ENCODE measurements at places on chromosomes 16 and 17.
A peak's percentile ranks its signal among the peaks of the same experiment; 100 is the strongest.

- DNase-seq: no peak
Observed at GRCh38 chr17:41678907-41679739, 9.6 kb upstream of the EIF1 start.

DNA sequence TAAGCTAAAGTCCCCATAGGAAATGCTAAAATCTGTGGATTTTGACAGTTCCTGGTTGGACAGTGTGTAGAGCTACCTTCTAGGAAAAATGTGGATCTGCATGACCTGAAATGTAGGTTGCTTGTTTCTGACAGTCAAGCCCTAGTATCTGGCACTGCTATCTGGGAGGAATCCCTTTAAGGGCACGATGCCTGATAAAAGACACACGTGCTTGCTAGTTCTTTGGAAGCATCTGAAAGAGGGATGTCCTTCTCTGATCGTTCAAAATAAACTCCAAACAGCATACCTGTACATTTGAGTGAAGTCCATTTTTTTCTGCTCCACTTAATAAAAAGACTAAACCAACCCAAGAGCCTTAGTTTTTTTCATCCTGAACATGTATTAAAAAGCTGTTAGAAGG, 101.3 kb downstream of the CDK5R1 start:
- no peak for DNase-seq

DNA sequence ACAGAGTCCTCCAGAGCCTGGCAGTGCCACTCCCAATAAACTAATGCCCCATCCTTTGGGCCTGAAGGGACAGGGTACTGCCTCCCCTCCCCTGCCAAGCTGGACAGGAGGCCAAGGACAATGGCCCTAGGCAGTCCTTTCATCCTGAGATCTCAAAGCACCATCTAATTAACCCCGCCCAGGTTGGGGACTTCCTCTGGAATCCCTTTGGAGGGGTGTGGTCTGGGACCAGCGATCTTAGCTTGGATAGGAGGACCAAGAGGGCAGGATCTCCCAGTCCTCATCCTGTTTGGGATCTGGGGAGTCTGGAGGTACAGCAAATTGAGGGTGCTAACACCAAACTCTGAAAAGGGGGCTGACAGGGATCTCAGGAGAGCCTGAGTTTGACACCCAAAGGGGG, 18.2 kb upstream of the SP6 start:
- DNase-seq: no peak

DNA sequence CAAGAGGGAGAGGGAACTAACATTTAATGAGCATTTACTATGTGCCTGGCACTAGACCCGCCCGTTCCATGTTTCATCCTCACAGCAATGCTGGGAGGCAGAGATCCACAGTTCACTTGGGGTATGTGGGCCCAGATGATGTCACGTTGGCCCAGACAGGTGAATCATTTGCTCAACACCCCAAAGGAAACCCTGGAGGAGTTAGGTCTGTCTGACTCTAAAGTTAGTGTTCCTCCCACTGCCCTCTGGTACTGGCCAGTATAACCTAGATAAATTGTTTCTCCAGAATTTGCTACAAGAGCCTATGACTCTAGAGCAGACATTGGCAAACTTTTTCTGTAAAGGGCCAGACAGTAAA, 164.6 kb downstream of the VPS53 start:
- DNase-seq: no peak

- DNase-seq: no peak
Observed at GRCh38 chr16:77974883-77975282, 47.5 kb upstream of the CLEC3A start.

DNA sequence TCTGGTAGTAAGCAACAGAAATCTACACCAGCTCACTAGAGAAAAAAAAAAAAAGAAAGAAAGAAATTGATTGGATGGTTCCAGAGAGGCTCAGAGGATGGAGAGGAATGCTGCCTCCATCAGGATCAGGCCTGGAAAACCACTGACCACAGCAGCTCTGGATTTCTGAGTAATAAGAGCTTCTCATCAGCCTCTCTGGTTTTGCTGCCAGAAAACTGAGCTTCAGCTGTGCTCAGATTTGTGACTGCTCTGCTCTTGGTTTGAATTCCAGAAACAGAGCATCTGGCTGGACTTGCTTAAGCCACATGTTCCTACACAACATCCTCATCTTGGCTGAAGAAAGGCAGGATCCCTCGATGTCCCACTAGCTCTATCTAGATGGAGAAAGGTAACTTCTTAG, 25.9 kb downstream of the IRX6 start:
- DNase-seq: no peak

DNA sequence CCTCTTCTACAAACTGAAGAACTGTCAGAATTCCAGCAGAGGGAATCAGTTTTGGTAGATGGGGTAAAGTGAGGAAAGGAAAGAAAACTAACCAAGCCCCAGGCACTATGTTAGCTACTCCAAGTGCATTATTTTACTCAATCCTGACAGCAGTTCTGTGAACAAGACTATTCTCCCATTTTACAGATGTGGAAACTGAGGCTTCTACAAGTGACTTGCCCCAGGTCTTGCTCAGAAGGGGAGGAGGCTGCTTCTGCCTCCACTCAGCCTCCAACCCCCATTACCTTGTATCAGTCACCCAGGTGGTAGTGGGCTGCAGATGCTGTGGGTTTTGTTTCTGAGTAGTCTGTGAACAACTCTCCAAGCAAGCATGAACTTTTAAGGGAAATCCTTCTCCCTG, 315.2 kb upstream of the MAF start:
- DNase-seq: no peak

GRCh38 chr16:52912565-52913173, 140.0 kb downstream of the CHD9NB start:
- DNase-seq: peak; percentile 6

- peak; percentile 60 for DNase-seq
Observed at GRCh38 chr16:67542464-67542863, 13.8 kb downstream of the RIPOR1 start.

DNA sequence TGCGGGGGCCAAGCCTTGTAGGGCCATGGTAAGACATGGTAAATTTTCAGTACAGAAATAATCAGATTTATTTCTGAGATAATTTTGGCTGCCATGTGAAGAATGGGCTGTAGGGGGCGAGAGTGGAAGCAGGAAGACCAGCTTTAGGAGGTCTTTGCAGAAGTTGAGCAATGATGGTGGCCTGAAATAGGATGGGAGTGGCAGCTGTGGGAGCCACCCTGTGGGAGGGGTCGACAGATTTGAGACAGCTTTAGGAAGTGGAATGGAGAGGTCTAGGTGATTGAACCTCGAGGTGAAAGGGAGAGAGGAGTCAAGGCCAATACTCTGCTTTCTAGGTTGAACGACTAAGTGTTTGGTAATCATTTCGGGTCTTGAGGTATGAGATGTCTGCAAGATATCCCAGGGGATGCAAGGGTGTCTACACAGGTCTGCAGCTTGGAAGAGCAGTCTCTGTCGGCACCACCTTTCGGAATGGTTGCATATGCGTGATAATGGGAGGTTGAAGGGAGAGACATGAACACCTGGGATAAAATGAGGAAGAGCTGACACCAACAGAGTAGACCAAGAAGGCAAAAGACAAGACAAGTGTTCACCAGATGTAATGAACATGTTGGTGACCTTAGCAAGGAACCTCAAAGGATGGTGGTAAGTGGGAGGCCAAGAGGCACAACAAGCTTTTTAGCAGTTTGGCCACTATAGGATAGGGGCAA, 4.2 kb upstream of the ATXN7L3 start:
- peak; percentile 39 for DNase-seq

DNA sequence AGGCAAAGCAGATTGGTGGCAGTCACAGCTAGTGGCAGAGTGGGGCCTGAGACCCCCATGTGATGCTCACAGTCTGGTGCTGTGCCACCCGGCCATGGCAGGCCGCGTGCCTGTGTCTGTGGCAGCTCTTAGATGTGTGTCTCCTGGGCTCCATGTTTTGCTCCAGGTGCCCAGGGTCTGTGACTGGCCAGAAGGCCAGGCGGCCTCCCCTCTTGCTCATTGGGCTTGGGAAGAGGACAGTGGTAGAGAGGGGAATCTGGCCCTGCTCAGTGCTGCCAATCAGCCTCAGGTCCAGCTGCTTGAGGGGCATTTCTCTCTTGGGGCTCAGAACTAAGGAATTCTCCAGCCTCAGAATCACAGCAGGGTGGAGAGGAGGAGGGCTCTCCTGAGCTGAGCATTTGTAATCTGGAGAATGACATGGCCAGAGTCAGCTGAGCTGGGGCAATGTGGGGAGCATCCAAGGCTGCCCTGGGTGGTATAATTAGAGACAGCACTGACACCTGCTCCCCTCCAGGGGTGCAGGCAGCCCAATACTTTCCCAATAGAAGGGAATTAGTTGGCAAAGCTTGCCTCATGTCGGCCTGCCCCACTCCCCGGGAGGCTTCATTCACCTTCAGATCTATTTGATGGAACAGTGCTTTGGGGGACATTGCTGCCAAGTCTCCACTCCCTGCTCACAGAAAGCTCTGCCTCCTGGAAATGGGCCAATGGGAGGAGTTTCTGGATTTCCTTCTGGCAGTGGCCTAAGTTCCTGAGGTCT, 2.7 kb upstream of the LASP1NB start:
- no peak for DNase-seq

GRCh38 chr17:4005296-4006164, 41.3 kb upstream of the ATP2A3 start:
- no peak for DNase-seq

GRCh38 chr17:61073799-61074513, 325.7 kb upstream of the TBX2 start:
- DNase-seq: no peak

DNA sequence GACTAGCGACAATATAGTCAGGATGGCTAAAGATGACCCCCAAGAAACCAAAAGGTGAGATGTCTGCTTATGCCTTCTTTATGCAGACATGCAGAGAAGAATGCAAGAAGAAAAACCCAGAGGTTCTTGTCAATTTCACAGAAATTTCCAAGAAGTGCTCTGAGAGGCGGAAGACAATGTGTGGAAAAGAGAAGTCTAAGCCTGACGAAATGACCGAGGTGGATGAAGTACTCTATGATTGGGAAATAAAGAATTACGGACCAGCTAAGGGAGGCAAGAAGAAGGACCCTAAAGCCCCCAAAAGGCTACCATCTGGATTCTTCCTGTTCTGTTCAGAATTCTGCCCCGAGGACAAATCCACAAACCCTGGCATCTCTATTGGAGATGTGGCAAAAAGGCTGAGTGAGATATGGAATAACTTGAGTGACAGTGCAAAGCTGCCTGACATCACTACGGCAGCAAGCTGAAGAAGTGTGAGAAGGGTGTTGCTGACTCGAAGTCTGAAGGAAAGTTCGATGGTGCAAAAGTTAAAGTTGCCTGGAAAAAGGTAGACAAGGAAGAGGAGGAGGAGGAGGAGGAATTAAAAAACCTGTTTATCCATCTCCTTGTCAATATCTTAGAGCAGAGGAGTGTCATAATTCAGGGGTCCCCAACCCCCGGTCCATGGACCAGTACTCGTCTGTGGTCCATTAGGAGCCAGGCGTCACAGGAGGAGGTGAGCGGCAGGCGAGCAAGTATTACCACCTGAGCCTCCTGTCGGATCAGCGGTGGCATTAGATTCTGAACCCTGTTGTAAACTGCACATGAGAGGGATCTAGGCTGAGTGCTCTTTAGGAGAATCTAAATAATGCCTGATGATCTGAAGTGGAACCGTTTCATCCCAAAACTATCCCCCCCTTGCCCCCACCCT, 25.1 kb upstream of the ADGRG1 start:
- DNase-seq: no peak

DNA sequence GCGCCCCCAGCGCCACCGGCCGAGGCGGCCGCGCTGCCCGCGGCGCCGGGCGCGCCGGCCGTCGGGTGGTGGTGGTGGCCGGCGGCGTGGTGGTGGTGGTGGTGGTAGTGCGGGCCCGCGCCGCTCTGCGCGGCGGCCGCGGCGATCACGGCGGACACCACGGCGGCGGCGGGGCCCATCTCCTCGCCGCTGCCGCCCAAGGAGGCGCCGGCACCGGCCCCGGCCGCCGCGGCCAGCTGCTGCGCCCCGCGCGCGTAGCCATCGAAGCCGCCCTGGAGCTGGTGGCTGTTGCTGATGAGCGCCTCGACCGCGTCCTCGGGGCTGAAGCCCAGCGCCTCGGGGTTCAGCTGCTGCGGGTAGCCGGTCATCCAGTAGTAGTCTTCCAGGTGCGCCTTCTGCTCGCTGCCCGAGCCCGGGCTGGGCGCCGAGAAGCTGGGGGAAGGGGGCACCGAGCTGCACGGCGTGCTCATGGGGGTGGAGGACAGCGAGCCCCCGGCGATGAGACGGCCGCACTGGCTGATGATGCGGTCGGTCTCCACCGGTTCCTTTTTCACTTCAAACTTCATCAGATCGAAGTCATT, 1.2 kb downstream of the MAF start:
- no peak for DNase-seq

GRCh38 chr17:77125432-77125901, 15.3 kb upstream of the SEC14L1 start:
- no peak for DNase-seq

DNA sequence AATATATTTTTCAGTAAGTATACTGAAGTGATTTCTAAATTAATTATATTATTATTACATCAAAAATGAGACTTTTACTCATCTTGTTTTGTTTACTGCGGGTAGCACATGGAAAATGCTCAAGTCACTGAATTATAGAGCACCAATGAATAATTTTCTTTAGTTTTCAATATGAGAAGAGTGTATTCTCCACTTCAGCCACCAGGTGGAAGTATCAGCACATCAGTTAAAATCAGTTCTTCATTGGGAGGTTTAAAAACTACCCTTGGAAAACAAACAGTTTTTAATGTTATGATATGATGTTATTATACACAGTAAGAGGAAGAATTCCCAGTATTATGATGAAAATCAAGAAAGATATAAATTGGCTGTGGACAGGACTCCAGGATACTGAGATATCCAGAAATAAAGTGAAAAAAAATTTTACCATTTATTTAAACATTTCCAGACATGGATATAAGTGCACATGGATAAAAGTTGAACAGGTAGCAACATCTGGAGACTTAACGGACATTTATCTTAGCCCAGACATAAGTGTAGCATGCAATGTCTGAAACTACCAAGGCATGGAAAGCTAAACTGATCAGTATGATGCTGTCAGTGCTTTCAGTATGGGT, 467.3 kb downstream of the KCNJ2 start:
- no peak for DNase-seq

GRCh38 chr16:56277075-56277474, 85.8 kb downstream of the GNAO1 start:
- no peak for DNase-seq

DNA sequence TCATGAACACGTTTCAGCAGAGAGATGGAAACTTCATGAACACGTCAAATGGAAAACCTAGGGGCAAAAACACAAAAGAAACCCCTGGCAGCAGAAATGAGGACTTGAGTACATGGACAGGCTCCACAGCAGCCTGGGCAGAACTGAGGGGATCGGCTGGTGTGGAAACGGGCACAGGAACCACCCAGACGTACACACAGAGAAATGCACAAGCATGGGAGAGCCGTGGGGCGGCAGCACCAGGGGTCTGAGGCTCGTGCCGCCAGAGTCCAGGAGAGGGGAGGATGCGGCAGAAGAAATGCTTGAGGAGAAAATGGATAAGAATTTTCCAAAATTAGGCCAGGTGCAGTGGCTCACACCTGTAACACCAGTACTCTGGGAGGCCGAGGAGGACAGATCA, 30.0 kb downstream of the MAP1LC3B start:
- DNase-seq: no peak

- no peak for DNase-seq
Observed at GRCh38 chr17:79844869-79845600, 5.8 kb upstream of the CBX4 start.

- DNase-seq: no peak
Observed at GRCh38 chr17:21171970-21172510, 41.9 kb downstream of the TMEM11 start.
